Activated CD4-positive, alpha-beta T cell treated with anti-CD3 and anti-CD28 coated beads, Interleukin-2, amount 10 ng/mL, durations not matched to agents 7 days and 5 days (primary cell): ENCODE measurements at places on chromosomes 1 and 21.

- peak; percentile 75 for DNase-seq
Measured at GRCh38 chr1:89607156-89607555, 25.8 kb upstream of the LRRC8C start.

- no peak for DNase-seq
Measured at GRCh38 chr1:43243299-43243698, 26.5 kb upstream of the TMEM125 start.

DNA sequence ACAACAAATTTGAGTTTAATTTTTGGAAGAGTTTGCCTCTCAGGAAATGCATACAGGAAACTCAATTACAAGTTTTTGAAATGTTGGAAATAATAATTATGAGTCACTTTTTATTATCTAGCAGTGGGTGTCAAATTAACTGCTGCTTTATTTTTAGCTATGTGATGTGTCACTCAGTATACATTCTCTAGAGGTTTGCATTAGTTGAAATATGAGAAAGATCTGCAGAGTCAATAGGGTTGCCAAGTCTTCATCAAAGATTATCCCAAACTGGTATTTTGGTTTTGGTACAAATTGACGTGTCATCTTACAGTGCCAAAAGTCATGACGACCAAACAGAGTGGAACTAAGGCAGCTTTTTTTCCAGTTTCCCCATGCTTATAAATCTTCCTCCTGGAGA, 54.3 kb upstream of the DIPK1A start:
- no peak for DNase-seq

GRCh38 chr1:177825276-177825901, 144.5 kb downstream of the SEC16B start:
- DNase-seq = peak; percentile 7

- no peak for DNase-seq
Measured at GRCh38 chr1:227586733-227587132, 23.4 kb downstream of the ZNF678 start.

DNA sequence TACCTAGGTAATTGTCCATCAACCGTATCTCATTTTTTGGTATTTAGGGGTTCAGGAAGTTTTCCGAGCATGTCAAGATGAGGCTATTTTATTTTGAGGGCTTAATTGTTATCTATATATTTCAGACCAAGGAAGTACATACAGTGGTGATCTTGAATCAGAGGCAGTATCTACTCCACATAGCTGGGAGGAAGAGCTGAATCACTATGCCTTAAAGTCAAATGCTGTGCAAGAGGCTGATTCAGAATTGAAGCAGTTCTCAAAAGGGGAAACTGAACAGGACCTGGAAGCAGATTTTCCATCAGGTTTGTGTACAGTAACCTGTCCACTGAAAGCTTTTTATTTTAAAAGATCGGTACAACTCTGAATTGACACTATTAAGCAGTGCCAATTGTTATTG, 130.2 kb downstream of the ZMYM4 start:
- DNase-seq = no peak

DNA sequence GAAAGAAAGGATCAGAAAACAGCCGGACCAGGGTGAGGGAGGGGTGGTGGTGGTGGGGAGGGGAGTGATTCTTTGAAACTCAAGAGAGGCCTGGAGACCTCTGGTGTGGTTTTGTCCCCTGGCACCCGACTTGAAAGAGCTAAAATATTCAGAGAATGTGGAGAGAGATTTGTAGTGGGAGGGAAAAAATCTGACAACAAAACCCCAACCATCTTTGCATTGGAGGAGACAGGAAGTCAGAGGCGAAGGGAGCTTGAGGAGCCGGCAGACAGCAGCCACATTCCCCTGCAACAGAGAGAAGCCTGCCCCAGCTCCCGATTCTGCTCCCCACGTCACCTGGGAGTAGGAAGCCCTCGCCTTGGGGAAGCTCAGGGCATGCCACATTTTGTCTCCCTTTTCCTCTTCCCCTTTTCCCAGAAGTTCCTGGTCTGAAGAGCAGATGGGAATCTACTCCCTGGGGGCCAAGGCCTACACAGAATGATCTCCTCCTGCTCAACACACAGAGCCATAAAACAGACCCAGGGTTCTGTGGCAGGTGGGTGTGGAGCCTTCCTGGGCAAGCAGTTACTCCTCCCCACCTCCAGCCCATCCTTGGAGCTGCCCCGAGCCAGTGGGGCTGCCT, 84.9 kb downstream of the ITPKB start:
- DNase-seq = no peak

GRCh38 chr1:78526496-78526895, 35.7 kb downstream of the PTGFR start:
- no peak for DNase-seq

GRCh38 chr1:92262516-92262915, 36.3 kb downstream of the GLMN start:
- DNase-seq = no peak

GRCh38 chr1:113818578-113818977, 6.3 kb upstream of the RSBN1 start:
- DNase-seq = no peak

- no peak for DNase-seq
Measured at GRCh38 chr1:41626146-41626545, 141.7 kb upstream of the EDN2 start.

DNA sequence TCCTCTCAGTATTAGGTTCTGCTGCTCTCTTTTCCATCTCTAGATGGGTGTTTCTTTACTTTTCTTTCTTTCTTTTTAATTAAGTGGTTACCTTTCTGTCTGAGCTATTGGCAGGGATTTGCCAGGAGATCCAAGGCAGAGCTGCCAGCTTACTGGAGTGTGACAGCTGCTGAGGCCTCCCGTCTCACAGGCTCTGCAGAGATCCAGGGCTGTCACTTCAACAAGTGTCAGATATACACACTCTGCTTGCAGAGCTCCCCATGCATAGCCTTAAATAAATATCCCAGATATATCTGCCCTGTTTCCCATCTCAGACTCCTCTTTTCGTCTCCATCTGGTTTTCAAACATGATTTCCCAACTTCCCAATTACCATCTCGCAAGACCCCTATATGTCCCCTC, 124.3 kb downstream of the NOS1AP start:
- DNase-seq = no peak

- DNase-seq = no peak
Measured at GRCh38 chr1:7159116-7159781, 374.0 kb downstream of the CAMTA1 start.

DNA sequence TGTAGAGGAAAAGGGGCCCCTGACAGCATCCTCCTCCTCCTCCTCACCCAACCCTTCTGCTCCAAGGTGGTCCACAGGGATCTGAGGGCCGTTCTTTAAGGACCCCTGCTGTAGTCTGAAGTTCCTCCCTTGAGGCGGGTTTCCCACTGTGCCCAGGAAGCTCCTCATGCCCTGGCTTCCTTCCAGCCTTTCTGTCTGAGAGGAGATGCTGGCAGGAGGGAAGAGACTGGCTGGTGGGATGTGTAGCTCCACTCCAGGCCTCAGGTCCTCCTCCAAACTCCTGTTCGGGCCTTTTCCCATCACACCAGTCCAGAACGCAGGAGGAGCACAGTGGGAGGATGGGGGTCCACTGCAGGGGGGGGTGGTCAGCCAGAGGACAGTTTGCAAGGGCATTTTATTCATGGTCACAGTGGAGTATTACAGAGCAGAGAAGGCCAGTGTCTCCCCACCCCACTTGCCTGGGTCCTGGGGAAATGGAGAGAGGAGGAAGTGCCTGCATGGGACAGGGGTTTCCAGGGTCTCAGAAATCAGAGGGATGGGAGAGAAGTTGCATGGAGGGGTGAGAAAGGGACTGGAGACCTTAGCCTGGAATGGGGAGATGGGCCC, 7.8 kb downstream of the ETV3L start:
- DNase-seq = no peak

- DNase-seq = no peak
Measured at GRCh38 chr1:21623410-21623961, 45.7 kb downstream of the RAP1GAP start.

DNA sequence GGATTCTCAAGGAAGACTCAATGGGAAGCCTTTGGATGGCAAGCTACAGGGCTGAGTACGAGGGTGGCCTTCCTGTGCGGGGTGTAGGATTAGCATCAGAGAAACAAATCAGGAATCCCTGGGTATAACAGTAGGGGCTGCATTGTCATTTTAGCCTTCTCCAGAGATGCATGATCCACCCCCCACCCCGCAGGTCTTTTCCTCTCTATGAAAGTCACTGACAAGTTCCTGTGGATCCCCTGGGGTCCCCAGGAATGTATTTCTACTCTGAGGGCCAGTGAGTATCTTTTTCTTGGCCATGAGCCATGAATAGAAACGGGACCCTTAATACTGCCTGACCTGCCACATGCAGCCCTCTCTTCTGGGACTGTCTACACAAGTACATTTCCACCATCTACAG, 473.0 kb upstream of the VAMP3 start:
- no peak for DNase-seq

- DNase-seq = no peak
Measured at GRCh38 chr1:33576821-33577599, 104.6 kb downstream of the ZSCAN20 start.

DNA sequence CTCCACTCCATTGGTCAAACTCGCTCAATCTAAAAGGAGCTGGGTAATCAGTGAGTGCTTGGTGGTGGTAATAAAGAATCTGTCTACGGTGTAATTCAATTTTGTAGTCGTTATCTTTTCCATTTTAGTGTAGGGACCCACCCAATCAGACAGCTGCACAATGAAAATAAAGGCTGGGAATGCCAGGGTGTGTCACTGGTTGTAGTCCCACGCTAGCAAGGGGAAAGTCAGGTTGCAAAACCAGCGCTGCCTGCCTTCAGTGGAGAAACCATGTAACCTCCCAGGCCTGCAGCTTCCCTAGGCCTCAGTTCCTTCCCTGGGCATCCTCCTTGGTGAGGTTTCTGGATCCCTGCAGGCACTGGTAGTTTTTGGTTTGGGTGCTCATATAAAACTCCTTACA, 49.4 kb upstream of the PPP2R5A start:
- DNase-seq = no peak

GRCh38 chr1:4733446-4734177, 79.2 kb downstream of the AJAP1 start:
- DNase-seq = no peak

GRCh38 chr21:45972716-45973474, 8.7 kb upstream of the COL6A1 start:
- DNase-seq = no peak

- DNase-seq = no peak
Measured at GRCh38 chr1:180732866-180733265, 101.0 kb downstream of the XPR1 start.

DNA sequence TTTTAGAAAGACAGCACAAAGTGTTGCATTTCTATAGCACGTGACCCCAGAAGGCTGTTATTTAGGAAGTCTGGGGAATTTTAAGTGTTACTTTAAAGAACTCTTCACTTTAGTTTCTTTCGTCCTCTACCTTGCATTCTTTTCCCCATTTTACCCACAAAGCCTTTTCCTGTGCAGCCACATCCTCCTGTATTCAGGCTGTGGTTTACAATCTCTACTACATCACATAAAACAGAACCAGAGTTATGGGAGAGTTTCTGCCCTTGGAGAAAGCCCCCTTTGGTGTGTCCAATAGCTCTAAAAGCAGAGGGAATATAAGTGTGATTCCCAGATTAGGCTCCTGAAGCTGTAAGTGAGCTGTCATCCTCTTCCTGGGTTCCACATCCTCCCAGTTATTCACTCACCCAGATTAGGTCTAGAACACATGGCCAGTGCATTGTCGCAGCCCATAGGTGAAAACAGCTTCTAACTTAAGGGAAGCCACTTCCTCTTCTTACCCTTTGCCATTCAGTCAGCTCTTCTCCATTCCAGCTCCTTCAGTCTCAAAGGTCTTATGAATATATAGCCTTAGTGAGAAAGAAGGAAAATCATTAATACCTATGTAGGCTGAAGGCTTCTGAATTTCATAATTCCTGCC, 171.1 kb downstream of the PIGK start:
- peak; percentile 16 for DNase-seq

DNA sequence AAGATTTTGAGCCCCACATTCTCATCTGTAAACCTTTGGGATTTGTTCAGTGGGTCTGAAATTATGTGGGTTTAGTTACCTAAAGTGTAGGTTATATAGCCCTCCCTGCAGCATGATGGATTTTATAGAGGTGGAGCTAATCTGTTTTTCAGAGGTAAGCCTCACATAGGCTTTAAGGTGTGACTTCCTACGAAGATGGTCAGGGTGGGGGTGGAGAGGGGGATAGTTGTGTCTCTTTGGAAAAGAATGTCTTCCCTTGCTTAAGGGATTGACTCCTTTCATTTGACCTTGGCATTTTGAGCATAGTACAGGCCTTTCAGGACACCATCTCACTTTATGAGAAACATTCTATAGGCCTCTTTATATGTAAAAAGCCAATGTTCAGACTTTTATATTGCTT, 3.4 kb downstream of the CACHD1 start:
- DNase-seq = no peak

- peak; percentile 26 for DNase-seq
Measured at GRCh38 chr21:30194701-30195299, 21.1 kb downstream of the CLDN8 start.

- no peak for DNase-seq
Measured at GRCh38 chr1:68429233-68429808, 20.4 kb downstream of the RPE65 start.

GRCh38 chr1:1779691-1780597, 1.7 kb upstream of the NADK start:
- peak; percentile 82 for DNase-seq

DNA sequence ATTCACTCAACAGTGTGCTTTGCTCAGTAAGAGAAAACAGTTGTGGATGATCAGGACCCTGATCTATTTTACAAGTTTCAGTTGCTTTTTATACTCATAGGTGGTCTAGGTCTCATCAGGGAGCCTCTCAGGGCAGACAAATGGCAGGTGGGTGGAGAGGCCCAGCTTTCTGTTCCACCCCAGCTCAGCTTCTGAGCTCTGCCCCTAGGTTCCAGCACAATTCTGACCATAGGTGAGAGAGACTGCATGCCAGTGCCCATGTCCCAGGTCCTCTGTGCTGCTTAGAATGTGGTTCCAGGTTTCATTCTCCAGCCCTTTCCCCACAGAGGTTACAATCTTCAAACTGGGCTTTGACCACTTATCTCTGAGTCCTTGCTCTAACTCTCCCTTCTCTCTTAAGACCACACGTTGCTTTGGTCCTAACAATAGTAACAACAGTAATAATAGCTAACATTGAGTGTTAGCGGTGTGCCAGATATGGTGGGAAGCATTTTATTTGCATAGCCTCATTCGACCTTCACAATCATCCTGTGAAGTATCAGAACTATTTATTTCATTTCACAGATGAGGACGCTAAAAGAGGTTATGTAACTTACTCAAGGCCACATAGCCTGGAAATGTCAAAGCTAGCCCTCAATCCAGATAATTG, 19.6 kb upstream of the DUSP10 start:
- no peak for DNase-seq

GRCh38 chr1:222466150-222466865, 81.6 kb downstream of the HHIPL2 start:
- DNase-seq = no peak

GRCh38 chr1:231694075-231694431, 67.5 kb downstream of the DISC1 start:
- DNase-seq = no peak
